Activated CD4-positive, alpha-beta T cell treated with anti-CD3 and anti-CD28 coated beads for 36 hours (primary cell): ENCODE measurements at places on chromosomes 5 and 9.

DNA sequence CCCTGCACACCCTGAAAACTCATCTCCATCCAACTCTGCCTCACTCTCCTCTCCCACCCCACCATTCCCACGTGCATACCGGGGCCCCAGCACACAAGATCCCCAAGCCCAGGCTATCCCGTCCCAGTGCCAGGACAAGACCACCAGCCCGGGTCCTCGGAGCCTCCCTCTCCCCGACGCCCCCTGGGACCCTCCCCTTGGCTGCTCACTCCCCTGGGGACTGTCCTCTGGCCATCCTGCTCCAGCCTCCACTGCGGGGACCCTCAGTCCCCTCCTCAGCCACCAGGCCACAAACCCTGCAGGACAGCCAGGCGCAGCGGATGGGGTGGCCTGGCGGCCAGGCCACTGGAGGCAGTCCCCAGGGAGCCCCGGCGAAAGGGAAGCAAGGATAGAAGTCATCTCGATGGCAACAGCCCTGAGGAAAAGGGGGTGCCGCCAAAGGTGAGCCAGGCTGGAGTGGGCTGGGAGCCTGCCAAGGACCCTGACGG is 62.8 kb downstream of the C9orf50 start:
- no peak for DNase-seq

- DNase-seq = no peak
Measured at GRCh38 chr9:81629440-81629839, 59.9 kb downstream of the TLE1 start.

- DNase-seq = no peak
Measured at GRCh38 chr9:17653947-17654465, 75.1 kb downstream of the SH3GL2 start.

GRCh38 chr5:100828071-100828897 is 74.8 kb downstream of the ST8SIA4 start:
- DNase-seq = no peak

GRCh38 chr5:68033961-68034571 is 181.5 kb upstream of the PIK3R1 start:
- DNase-seq = no peak

DNA sequence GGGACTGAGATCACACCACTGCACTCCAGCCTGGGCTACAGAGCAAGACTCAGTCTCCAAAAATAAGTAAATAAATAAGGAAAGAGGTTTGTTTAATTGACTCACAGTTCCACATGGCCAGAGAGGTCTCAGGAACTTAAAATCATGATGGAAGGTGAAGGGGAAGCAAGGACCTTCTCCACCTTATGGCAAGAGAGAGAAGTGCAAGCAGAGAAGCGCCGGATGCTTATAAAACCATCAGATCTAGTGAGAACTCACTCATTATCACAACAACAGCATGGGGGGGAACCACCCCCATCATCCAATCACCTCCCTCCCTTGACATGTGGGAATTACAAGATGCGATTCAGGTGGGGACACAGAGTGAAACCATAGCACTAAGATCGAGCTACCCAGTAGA is 22.8 kb upstream of the RGMB start:
- DNase-seq = no peak

GRCh38 chr9:124869466-124869985 is 7.6 kb downstream of the ARPC5L start:
- peak; percentile 70 for DNase-seq

- DNase-seq = no peak
Measured at GRCh38 chr5:53503562-53504218, 23.3 kb downstream of the FST start.

DNA sequence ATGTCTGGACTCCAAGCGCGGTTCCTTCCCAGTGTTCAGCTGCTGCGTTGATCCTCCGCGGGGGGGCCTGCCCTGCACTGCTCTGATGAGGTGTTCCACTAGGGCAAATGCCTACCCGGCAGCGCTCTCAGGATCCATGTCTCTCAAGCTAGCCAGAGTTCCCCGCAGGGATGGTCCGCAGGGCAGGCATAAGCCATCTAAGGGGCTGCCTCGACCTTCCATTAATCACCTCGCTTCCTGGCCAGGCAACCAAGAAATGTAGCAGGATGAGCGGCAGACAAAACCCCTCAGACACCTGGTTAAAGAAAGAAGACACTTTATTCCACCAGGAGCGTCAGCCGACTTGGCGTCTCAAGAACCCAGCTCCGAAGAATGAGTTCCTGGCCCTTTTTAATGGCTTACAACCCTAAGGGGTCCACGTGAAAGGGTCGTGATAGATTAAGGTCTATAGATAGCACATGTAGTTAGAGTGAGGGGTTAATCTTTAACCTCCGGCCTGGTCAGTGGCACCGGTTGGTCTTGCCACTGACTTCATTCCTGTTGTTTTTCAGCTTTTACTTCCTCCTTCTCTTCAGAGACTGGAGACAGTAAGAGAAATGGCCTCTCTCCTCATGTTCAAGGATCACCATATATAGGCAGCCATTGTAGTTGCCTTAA is 47.2 kb upstream of the COX7C start:
- DNase-seq = no peak

- no peak for DNase-seq
Measured at GRCh38 chr9:84542554-84542953, 127.0 kb upstream of the NTRK2 start.

GRCh38 chr9:124776954-124777648 is at the start of gene OLFML2A:
Gene OLFML2A (plus strand): TSS chr9:124777133. CDS start chr9:124777271, 138 bp downstream.
- DNase-seq = peak; percentile 48

DNA sequence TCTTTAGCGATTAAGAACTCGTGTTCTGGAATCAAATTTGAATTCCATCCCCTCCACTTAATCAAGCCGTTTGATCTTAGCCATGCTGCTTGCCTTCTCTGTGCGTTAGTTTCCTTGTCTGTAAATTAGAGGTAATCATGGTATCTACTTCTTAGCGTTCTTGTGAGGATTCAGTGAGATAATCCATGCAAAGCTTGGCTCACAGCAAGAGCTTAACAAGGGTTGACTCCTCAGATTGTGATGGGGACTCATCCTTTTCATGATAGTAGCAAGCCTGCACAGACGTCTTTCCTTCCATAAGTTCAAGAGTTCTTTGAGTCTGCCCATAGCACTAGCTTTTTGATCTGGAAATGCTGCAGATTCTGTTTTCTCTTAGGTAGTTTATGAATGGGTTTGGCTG is 72.8 kb downstream of the TRIO start:
- no peak for DNase-seq

DNA sequence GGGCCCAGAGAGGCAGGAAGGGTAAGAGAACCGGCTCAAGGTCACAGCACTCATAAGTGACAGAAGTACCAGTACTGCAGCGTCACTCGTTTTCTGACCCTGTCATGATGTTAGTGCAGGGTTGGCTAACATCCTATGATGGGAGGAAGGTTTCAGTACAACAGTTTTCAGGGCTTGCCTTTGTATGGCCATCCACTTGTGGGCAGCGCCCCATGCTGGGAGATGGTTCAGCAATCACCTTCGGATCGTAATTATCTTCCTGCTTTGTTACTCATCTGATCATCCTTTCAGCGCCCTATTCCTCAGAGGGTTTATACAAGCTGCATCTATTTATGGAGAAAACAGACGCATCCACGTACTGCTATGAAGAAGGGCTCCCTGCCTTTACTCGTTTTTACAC is 2.4 kb downstream of the MAP1B start:
- no peak for DNase-seq

GRCh38 chr9:105500108-105500766 is 52.4 kb downstream of the FSD1L start:
- no peak for DNase-seq

DNA sequence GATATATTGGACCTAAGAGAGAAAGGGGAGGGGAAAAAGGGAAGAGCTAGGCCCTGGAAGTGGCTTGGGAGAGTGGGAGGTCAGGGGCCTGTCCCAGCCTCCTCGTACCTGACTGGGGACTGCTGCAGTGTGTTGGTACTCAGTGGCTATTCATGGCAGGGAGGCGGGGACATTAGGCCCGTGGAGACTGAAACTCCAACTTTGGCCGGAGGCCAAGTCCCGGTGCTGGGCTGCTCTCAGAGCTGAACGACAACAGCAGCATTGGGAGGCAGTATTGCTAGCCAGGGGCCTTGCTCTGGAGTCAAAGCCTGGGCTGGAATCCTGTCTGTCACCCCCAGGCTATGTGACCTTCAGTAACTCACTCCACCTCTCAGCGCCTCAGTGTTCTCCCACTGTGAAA is 37.8 kb downstream of the NEURL1B start:
- DNase-seq = no peak
